Myocyte (in vitro differentiated cells): ENCODE measurements at places on chromosomes 1 and 21. TPM values are rescaled to one million over a fixed set of nuclear protein-coding genes. Genes with fewer than 3 reads are reported as not detected.

The NUF2 gene
- total RNA-seq: 0.27 TPM in 1 of 2 replicates, not detected in the other

- DNase-seq: peak; percentile 18
These were observed 141.8 kb downstream of the AKT3 start for GRCh38 chr1:243708210-243708609.

DNA sequence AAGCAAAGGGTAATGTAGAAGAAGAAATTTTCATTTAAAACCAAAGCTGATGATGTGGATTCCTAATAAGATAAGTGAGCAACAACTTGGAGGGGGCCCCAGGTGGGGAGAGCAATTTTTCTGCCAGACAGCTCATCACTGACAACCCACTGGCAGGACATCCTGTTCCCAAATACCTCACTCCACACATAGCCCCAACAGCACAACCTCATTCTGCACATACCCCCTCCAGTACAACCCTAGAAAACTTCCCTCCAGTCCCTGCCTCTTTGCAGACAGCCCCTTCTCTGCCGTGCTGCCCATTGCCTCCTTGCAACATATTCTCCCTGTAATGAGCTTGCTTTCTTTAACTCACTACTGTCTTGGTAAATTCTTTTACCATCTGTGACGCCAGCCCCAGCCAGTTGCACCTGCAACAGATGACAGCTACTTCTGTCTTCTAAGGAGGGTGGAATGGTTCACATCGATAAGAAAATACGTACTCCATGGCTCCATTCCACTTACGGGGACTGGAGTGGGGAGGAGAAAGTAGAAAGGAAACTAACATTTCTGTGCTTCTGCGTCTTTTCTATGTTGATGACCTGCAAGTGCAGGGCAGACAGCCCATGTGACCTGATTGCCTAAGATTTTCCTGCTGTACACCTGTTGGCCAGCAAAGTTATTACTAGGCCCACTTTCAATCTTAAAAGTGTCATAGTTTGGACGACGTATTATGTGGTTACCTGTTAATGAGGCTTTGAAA lies 14.7 kb downstream of the RHEX start:
- no peak for DNase-seq

GRCh38 chr1:160503087-160503486 lies 20.0 kb downstream of the SLAMF6 start:
- DNase-seq: no peak

GRCh38 chr1:160795951-160796383 lies at the start of gene LY9:
Gene LY9 (plus strand): TSS chr1:160796174. CDS start chr1:160796188, 14 bp downstream.
- peak; percentile 20 for DNase-seq

- DNase-seq: no peak
These were observed 364.5 kb upstream of the DAB1 start for GRCh38 chr1:57788313-57788712.

DNA sequence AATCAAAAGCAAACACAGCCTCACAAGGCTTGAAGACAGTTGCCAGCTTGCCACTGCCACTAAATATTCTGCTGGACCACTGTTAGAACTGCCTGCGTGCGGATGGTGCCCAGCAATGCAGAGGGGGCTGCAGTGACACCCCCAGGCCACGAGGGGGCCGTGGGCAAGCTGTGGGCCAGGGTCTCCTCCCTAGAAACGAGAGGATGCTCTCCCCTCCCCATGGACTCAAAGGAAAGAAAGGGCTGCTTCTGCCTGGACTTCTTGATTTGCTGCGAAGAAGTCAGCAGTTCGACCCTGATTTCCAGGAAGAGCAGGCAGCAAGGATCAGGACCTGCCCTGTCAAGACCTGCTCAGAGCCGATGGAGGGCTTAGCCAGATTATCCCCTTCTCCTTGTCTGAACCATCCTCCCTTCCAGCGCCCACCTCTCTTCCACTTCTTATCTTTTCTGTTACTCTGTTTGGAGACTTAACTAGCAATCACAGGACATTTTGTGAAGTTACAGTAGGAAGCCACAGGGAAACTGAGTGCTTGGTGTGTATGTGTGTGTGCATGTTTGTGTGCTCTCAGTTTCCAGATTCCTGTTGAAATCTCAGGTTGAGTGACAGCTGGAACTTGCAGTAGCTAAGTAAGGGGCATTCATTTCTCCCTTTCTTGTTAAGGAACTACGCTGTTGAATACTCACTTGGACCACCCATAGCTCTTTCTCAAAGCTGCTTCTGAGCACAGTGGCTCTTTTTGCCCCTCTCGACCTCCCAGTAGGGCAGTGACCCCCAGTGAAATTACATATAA lies 2.7 kb downstream of the MAN1C1 start:
- peak; percentile 30 for DNase-seq

GRCh38 chr1:17488995-17489767 lies 49.7 kb upstream of the RCC2 start:
- no peak for DNase-seq

DNA sequence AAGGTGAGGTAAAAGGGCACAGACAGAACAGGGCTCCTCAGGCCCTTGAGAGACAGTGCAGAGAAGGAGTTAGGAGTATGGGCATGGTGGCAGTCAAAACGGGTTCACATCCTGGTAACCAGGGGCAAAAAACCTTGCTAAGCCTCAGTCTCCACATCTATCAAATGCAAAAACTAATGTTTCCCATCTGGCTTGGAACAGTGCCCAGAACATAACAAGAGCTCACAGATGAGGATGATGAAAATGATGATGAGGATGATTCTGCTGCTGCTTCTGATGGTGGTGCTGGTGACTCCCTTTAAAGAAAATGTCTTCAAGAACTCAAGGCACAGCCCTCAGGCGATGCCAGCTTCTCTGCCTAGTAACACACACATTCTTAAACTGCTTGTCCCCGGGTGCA lies 24.1 kb downstream of the HHIPL2 start:
- DNase-seq: no peak

The NVL gene
- 14.9 and 20.1 TPM in 2 replicates for total RNA-seq

GRCh38 chr1:162232034-162232711 lies 144.5 kb downstream of the SPATA46 start:
- DNase-seq: no peak

GRCh38 chr1:166379447-166379846 lies 212.6 kb upstream of the FAM78B start:
- DNase-seq: peak; percentile 41

The OR1C1 gene
- not detected in 2 replicates for total RNA-seq

- no peak for DNase-seq
These were observed 9.7 kb upstream of the THEM4 start for GRCh38 chr1:151918819-151919610.

DNA sequence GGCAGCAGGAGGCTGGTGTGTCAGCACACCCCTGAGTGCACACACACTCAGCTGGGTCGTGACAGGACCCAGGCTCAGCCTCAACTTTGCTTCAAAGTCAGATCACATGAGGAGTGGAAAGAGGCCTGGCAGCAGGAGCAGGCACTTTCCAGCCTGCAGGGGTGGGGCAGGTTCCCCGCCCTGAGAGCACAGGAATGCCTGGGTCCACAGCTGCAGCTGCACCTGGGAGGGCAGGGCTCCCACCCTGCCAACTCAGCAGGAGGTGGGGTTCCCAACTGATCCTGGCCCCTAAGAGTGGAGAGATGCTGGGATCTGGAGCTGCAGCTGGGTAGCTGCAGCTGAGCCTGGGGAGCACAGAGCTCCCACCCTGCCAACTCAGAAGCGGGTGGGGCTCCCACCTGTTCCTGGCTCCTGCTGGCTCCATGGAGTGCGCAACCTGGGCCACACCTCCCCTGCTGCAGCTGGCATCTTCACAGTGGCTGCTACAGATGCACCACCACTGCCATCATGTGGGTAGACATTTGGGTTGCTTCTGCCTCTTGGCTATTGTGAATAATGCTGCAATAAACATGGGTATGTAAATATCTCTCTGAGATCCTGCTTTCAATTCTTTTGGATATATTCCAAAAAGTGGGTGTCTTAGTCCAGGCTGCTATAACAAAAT lies 415.4 kb downstream of the TTLL7 start:
- no peak for DNase-seq

The LENEP gene
- total RNA-seq: not detected in 2 replicates

The SLC25A34 gene
- 5.2 and 13.0 TPM in 2 replicates for total RNA-seq

DNA sequence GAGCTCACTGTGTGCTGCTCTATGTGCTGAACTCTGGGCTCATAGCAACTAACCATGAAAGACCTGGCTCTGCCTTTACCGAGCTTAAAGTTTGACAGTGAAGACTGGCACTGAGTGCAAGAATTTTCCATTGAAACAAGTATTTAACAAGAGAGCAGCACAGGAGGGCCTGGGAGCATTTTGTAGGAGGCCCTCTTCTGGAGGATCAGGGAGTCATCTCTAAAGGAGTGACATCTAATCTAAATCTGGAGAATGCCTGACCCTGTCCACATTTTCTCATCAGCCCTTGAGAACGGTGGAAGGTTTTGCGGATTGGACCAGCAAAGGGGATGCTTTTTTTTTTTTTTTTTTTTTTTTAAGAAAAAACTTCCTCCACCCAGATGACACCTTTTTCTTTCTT lies 150.8 kb downstream of the ROR1 start:
- DNase-seq: no peak

The FCRLB gene
- 0.21 and 0.57 TPM in 2 replicates for total RNA-seq

- DNase-seq: no peak
These were observed 41.0 kb upstream of the APOBEC4 start for GRCh38 chr1:183694066-183694465.

DNA sequence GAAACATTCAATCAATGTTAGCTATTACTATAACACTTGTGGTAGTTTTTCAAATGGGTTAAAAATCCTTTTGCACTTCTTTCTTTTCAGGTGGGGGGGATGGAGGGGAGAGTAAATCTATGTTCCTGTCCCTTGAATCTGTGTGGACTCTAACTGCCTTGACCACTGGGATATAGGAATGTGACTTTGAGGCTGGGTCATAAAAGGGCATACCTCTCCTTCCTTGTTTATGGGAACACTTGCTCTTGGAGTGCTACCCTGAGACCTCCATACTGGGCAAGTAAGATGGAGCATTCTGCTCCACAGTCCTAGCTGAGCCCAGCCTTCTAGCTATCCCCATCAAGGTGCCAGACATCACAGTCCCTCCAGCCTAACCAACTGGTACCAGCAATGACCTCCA lies 89.3 kb upstream of the SIM2 start:
- DNase-seq: no peak

DNA sequence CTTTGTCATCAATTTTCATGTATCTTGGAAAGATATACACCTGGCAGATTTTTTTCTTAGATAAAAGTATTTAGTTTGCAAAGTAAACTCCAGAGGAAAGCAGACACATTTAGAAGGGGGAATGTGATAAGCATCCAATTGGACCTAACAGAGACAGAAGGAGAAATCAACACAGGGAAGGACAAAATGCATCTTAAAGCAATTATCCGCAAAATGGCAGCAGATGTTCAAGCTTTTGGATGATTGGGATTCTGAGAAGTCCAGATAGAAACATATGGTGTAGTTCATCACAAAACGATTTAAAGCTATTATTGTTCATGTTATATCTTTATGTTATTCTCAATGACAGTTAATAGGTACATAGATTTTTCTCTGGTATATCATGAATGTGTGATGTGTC lies 1153.1 kb upstream of the B3GALT2 start:
- DNase-seq: no peak

GRCh38 chr1:160834945-160835565 lies 27.6 kb downstream of the CD244 start:
- DNase-seq: peak; percentile 45

The TBX19 gene
- 0.62 and 1.3 TPM in 2 replicates for total RNA-seq

The SOAT1 gene
- total RNA-seq: 10.0 and 10.7 TPM in 2 replicates

DNA sequence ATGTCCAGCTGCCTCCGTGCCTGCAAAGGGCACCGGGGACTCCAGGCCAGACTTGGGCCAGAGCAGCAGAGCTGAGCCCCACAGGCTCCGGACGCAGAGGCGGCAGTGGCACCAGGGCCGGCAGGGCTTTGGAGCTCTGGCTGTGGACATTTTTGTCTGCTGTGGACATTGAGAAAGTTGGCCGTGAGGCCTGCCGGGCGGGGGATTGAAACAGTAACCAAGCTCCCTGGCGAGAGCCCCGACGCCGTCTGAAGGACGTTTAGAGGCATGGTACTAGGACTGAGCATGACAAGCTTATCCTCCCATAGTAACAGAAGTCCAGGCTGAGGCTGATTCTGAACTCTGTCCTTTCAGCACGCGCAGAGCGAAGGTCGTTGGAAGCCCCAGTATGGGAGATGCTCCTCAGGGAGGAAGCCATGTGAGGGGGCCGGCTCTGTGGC lies 323.8 kb downstream of the AMY1C start:
- DNase-seq: no peak

DNA sequence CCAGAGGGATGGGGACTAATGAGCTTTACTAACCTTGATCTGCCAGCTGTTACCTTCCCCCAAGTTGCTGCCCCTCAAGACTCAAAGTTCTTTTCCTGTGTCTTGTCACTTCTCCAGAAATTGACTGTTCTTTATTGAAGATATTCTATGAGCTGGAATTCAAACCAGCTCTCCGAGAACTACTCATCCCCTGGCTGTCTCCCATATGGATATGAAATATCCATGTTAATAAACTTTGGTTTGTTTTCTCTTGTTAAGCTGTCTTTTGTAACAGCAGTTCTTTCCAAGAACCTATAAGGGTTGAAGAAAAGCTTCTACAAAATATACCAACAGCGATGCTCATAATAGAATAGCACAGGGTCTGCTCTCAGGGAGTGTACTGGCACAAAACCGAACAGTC lies 77.0 kb downstream of the CAMK2N1 start:
- DNase-seq: no peak

DNA sequence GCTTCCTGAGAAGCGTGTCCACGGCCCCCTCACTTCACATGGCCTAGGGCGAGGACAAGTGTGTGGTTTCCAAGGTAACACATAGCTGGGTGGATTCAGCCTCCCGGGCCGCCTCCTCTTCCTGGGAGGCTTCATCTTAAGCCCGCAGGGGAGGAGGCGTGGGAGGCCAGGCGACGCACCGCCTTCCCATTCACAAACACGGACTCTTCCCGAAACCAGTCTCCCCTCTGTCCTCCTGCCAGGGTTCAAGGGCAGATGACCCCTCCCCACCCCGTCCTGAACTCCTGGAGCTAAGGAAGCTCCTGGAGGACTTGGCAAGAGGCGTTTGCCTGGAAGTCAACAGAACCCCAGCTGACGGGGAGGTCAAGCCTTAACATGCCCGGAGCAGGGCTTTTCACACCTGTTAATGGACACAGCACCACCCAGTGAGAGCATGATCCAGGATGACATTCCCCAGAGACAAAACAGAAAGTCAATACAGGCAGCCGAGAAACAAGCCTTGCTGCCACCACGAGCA lies 56.7 kb downstream of the KCNN3 start:
- peak; percentile 69 for DNase-seq

GRCh38 chr1:107196973-107197562 lies 56.2 kb downstream of the NTNG1 start:
- no peak for DNase-seq

GRCh38 chr1:31583995-31584868 lies 7.9 kb downstream of the TINAGL1 start:
- peak; percentile 81 for DNase-seq

DNA sequence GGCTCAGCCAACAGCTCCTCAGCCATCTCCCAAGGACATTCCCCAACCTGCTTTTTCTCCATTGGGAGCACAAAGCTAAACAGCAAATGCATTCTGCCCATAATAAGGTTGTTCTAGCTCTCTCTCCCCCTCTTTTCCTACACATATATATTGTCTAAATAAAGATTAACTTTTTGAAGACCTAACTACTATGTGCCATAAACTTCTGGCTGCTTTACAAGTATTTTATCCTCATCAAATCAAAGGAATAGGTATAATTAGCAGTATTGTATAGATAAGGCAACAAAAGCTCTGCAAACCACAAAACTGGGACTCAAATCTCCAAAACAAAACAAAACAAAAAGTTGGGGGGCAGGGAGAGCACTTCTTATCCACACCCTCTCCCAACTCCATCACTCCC lies 43.4 kb downstream of the TGFBR3 start:
- DNase-seq: no peak

- peak; percentile 76 for DNase-seq
These were observed 9.0 kb downstream of the C1orf105 start for GRCh38 chr1:172429331-172430127.

The CADM3 gene
- total RNA-seq: 1.4 and 2.5 TPM in 2 replicates
